ENCODE measurements at places on chromosomes 2 and 18.

DNA sequence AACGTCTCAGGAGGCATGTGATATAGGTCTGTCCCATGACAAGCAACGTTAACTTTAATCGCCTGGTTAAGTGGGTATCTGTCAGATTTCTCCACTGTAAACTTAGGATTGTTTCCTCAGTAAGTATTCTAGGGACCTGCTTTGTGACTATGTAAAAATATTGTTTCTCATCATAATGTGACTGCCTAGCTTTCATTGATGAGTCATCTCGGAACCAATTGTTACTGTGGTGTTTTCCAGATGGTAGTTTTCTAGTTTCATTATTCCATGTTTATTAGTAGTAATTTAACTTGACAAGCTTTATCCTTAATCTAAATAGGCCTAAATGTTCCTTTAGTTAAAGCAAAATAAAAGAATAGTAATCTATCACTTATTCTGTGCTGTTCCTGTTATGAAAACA, 28.2 kb upstream of the GATA6 start:
- DNase-seq: no peak

- no peak for DNase-seq
Observed at GRCh38 chr18:41587976-41588375, 367.1 kb upstream of the PIK3C3 start.

- DNase-seq: peak; percentile 50
Observed at GRCh38 chr2:42906557-42907411, 114.4 kb upstream of the HAAO start.

DNA sequence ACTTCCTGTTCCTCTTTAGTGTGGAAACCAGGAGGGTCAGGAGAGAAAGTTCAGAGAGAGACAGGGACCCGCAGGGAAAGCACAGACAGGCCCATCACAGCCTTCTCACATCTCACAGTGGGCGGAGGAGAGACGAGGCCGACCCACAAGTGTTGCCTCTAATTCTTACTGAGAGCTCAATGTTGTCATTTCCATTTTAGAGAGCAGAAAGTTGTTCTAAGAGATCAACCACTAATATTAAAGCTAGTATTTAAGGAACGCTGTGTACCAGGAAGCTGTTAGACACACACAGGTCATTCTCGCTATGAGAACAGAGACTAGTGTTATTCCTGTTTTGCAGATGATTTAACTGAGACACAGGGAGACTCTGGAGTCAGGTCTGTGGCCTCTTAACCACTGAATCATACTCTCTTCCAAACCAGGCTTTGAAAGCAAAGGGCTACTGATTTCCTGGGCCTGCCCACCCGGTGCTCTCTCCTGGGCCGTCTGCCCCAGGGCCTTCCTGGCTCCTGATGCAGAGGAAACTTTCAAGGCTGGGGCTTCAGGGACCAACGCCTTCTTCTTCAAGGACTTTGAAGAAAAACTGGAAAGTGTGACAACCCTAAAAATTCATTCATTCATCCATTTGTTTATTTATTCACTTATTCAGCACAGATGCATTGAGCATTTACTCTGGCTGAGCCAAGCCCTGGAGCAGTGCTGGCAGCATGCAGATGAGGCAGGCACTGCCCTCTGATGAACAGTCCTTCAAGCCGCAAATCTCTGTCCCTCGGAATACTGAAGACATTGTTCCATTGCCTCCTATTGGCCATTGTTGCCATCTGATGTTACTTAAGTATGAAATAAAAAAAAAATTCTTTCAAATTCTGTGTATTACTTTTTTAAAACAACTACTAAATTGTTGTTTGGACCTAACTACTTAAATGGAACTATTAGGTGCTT, 37.2 kb upstream of the BIN1 start:
- no peak for DNase-seq

DNA sequence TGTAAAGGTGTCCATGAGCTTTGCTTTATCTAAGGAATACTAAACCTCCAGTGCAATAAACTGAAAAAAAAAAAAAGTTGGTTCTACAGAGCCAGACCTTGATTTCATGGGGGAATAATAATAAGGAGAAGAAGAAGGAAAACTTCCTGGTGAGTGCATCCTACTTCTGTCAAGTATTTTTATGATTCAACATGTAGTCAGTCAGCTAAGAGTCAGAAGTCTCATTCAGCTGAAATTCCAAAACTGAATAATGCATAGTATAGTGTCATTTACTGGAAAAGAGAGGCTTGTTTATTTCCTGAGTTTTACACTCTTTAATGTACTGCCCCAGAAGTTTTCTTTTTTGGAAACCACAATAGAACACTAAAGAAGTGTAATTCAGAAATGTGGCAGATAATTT, 77.8 kb upstream of the TACR1 start:
- DNase-seq: peak; percentile 59

DNA sequence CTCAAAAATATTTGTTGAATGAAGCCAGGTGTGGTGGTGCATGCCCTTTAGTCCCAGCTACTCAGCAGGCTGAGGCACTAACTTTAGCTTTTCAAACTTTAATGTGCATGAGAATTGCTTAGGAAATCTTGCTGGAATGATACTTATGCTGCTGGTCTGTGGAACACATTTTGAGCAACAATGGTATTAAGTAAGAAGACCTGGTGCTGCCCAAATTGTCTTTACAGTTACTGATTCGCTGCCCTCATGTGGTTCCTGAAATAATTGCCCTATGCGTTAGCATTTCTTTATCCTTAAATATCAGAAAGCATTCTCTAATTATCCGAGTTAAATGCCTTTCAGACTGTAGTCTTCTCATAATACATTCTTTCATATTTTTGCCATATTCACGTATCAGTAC, 76.0 kb upstream of the SESTD1 start:
- no peak for DNase-seq

DNA sequence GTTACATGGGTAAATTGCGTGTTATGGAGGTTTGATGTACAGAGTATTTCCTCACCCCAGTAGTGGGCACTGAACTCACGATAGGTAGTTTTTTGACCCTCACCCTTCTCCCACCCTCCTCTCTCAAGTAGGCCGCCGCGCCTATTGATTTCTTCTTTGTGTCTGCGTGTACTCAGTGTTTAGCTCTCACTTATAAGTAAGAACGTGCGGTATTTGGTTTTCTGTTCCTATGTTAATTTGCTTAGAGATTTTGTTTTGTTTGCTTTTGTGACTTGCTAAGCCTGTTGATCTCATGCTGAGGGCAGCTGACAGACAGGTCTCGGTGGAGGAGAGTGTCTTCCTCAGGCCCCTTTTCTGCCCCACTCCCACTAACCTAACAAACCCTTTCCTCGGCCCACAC, 36.2 kb downstream of the ACOXL start:
- no peak for DNase-seq

- DNase-seq: no peak
Observed at GRCh38 chr2:99545604-99546003, 55.8 kb upstream of the REV1 start.

DNA sequence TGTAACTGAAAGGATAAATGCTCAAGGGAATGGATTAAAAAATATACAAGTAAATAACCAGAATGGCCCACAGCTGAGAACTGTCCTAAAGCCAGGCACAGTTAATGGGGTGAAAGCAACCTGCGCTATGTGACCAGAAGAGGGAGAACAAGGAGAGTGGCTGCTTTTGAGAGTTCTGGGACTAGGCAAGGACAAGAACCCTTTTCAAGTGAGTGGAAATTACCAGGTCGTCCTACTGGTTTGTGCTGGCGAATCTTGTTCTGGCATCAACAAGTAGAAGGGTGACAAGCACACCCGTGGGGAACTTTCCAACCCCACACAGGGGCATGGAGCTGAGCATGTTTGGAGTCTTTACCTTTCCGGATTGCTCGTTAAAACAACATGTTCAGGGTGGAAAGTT, 82.8 kb downstream of the TMEM17 start:
- no peak for DNase-seq

DNA sequence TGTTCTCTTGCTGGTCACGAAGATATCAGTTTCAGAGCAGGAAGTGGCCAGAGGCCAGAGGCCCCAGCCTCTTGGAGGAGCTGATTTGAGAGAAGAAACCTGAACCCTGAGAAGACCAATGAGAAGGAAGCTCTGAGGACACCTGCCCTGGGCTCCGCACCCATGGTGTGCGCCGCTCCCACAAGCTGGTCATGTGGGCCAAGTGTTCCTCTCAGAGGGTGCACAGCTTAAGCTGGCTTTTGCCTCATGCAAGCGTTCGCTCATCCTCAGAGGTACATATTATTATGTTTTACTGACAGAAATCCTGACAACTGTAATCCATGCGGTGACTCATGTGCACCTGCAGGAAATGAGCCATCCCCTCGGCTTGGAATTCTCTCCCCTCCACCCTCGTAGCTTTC, 316.1 kb upstream of the MYT1L start:
- DNase-seq: no peak

DNA sequence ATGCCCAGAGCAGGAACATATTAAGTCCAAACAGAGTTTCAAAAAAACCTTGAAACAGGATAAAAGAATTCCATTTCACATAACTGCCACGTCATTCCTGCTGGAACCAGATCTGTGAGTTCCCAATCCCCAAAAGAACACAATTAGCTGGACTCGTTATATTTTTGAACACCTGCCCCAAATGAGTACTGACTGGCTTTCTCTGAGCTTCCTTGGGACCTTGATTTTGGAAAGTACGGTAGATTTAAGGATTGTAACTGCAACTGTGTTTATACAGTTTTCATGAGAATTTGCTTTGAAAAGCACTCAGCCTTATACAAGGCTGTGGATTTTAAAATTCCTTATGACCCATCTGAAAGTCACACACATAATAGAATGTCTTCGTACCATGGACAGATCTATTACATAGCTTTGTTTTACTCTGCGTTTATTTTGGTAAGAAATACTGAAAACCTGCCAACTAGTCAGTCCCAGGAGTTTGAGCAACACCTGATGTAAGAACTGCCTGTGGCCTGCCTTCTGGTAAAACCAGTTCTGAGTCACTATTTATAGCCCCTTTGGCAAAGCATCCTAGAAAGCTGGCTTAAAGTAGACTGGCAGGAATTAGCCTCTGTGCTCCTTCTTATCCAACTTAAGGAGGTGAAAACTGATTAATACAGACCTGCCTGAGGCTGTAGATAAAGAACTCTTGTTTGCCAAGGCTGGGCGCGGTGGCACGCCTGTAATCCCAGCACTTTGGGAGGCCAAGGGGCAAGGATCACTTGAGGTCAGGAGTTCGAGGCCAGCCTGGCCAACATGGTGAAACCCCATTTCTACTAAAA, 48.1 kb downstream of the MERTK start:
- DNase-seq: peak; percentile 77

- no peak for DNase-seq
Observed at GRCh38 chr18:13051159-13051558, 60.0 kb downstream of the CEP192 start.

DNA sequence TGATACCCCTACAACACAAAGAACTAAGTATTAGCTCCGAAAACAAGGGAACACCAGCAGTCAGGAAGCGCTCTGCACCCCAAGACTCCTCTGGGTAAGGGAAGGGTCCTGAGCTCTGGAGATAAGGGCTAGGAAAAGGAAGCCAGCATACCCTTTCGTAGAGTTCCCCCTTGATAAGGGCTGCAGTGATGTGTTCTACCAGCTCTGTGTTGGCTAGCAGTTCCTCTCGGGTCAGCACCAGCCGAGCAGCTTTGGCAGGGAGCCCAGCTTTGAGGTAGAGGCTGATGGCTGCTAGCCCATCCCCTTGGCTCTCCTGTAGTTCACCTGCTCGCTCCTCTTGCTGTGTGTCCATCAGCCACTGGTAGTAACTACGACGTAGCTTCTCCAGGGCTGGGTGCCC, 18.9 kb downstream of the KRTCAP3 start:
- no peak for DNase-seq

DNA sequence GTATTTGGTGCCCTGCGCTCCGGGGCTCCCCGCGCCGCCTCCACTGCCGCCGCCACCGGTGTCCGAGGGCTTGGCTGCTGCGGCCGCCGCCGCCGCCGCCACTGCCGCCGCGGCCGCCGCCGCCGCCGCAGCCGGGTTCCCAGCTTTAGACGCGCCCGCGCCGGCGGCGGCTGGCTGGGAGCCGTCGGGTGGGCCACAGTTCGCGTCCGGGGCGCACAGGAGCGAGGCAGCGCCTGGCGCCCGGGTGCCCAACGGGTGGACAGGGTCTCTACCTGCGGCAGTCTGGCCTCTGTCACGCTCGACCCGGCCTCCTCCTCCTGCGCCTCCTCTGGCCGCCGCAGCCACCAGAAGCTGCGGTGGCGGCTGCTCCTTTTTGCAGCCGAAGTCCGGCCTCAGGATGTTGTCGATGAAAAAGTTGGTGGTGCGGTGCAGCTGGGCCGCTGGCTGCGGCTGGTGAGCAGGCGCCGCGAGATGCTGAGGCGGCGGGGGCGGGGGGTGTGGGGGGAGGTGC, 951 bp downstream of the EN1 start:
- DNase-seq: no peak

DNA sequence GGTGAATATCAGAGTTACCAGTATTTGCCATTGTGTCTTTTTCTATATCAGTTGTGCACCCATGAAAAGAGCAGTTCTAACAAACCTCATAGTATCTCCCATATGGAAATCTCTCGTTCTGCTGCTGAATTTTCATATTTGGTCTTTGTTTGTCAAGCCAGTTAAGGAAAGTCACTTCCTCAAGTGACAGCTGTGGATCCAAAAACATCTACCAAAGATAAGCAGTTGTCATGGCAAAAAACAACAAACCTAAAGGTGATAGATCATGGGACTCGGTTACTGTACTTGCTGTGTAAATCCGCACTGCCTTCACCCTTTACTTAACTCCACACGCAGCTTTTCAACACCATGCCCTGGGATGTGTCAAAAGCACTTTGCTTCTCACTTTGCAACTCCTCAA, 17.3 kb downstream of the BMP10 start:
- no peak for DNase-seq

DNA sequence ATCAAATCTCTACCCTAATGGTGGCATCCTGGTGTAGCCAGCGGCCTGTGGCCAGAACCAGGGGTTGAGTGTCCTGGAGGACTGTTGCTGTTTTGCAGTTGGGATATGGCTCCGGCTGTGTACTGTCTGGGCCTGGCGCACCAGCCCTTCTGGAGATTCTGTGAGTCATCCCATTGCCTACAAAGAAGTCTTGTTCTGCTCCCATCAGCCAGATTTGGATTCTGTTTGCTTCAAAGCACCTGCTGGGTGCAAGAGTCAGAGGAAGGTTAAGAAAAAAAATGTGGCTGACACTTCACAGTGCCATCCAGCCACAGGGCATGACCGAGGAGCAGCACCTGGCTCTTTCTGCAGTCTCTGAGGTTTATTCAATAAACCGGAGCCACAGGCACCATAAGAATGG, 41.0 kb upstream of the ASAP2 start:
- no peak for DNase-seq

Measured in fibroblast of skin of left quadriceps (primary cell).